ENCODE measurements at places on chromosomes 7 and 10.

- no peak for DNase-seq
These were observed 57.3 kb downstream of the NRP1 start for GRCh38 chr10:33277135-33277536.

GRCh38 chr7:85239109-85239508, 52.3 kb upstream of the SEMA3D start:
- no peak for DNase-seq

DNA sequence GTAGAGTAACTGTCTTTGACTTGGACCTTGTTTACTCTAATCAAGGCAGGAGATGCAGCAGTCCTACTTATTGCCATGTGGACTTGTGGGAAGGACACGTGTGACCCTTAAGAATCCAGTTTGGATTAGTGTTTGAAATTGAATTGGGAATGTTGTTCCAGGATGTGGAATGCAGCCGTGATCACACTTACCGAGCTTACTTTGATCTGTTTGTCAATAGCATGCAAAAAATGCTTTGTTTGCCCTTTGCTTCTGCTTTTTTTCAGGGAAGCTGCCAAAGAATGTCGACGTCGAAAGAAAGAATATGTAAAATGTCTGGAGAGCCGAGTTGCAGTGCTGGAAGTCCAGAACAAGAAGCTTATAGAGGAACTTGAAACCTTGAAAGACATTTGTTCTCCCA, 84.7 kb downstream of the CREM start:
- no peak for DNase-seq

DNA sequence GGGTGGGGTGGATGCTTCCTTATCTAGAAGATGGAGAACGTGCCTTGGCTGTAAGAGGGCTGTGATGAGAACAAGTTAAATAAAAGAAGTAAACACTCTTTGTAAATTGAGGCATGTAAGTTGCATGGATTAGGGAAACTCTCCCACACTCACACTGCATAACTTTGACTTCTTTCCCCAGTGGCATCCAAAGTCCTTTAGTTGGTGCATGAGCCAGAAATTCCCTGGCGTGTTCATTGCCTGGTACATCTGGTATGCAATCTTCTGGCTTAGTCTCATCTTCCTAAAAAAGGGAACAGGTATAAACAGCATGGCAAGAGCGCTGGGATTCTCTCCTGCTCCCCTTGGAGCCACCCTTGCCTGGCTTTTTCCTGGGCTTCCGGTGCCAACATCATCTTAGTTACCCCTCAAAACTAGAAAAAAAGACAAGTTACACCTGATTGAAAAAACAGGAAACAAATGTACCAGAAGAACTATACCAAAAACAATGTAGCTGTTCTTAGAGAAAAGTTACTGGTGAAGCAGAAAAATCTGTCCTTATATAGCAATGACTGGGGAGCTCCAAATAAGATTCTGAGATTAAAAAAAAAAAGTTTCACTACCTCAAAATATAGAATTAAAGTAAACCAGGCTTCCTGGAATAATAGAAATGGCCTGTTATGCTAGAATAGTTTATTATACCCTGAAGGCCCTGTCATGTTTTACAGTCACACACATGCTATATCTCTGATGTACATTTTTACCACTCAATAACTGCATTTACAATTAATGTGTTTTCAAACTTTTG, 9.9 kb downstream of the RP9 start:
- no peak for DNase-seq

DNA sequence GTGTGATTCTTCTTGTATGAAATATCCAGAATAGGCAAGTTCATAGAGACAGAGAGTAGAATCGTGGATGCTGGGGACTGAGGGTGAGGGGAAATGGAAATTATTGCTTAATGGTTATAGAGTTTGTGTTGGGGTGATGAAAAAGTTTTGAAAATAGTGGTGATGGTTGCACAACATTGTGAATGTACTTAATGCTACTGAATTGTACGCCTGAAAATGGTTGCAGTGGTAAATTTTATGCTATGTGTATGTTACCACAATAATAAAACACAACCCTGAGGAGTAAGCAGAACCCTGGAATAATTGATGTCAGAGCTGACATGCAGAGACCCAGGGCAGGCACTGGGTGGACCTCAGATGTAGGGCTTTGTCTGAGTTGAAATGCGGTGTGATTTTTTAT, 57.6 kb downstream of the TACR2 start:
- peak; percentile 68 for DNase-seq

GRCh38 chr7:112937651-112938415, 147.6 kb upstream of the TMEM168 start:
- no peak for DNase-seq

- DNase-seq, result no peak
These were observed 23.5 kb downstream of the YKT6 start for GRCh38 chr7:44224080-44224973.

GRCh38 chr7:139777133-139777891, 486 bp downstream of the HIPK2 start:
- DNase-seq, result no peak

DNA sequence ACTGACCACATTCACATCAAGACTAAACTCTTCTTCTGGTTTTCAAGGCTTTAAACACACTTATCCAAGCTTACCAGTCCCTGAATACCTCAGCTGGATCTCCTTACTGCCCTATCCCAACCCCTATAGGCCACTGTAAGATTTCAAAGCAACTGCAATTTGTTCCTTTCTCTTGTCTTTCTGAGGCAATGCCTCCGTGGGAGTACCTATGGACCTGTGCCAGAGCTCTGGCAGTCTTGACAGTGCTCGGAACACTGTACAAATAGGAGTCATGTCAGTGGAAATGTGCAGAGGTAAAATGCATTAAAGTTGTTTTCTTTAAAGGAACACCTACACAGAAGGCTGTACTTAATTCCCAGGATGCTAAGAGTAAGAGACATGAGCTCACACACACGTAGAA, 124.7 kb downstream of the CNOT4 start:
- DNase-seq, result no peak

DNA sequence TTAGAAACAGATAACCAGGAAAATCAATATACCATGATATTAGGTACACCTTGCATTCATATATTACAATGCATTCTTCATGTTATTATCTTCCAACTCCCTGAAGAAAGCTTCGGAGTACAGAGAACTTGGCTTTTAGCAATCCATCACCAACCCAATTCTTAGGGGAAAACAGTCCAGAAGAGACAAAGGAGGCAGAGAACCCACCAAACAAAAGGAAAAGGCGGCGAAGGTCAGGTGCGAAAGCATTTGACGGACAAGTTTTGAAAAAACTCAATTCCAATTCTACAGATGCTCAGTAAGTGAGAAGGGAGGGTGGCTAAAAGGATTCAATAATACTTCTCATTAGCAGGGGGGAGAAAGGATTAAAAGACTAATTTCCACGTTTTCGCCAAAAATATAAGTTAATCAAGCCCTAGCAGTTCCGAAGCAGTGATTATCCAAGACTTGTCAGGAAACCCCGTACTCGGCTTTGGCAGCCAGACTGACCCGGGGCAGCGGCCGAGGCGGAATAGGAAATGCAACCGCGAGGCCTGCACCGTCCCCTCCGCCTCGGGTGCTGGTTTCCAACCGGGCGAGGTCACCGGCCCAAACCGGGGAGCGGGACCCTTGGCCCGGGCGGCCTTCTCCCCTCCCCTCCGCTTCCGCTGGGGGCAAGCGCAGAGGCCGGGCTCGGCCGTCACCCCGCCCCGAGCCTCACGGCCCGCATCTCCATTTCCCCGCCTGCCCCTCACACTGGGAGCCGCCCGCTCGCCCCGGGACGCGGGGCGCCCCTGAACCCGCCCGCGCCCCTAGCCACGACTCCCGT, 747 bp downstream of the GDI2 start:
- peak; percentile 3 for DNase-seq

DNA sequence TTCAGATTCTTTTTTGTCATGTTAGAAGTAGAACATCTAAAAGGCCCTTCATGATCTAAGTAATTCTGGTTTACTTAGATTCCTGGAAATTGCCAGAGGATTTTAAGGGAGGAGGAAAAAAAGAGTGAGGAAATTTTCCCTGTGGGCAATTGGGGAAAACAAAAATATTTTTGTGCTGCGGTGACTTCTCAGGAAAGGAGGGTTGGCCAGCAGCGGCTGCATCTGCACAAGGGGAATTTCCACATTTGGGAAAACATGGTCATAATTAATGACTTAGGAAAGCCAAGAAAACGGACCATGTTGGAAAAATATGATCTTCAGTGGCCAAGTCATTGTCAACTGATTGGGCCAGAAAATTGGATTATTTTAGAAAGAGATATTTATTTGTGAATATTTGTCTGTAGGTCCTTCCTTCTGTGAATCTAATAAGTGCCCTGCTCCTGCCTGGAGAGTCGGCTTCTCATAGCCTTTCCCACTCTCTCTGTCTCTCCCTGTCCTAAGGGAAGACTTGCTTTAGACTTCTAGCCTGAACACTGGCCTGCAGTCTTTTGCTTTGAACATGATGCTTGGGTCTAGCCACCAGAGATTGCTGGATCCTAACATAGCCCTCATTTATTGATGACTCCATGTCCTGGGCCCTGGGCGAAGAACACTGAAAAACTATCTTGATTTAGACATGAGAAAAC, 124.2 kb upstream of the MKLN1 start:
- no peak for DNase-seq

GRCh38 chr7:11060893-11061292, 87.2 kb downstream of the PHF14 start:
- DNase-seq, result no peak

- peak; percentile 47 for DNase-seq
These were observed 171.3 kb downstream of the RNLS start for GRCh38 chr10:88411772-88412349.

DNA sequence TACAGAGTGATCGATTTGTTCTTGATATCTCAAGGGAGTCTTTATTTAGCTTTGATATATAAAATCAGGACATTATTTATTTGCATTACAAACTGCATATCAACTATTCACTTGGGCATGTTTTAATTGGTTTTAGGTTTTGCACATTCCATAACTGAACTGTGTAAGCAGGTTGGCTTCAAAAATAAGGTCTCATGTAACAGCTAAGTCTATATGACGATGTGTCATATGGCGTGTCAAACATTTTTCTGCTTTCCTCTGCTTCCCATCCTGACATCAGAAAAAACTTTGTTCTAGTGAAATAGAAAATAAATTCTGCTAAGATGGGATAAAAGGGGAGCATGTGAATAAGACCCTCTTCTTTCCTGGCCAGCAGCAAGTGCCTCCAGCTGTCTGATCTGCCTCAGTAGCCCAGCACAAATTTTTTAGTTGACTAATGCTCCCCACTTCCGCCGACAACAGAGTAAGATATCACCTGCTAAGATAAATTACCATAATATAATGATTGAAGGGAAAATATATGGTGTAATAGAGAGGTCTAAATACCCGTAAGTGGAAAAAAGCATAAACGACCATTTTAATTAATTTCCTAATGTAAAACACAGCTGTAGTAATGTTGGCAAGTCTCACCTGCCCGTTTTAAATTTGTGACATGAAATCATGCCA, 180.5 kb downstream of the TAX1BP1 start:
- no peak for DNase-seq

- no peak for DNase-seq
These were observed 7.2 kb downstream of the DNAH11 start for GRCh38 chr7:21550076-21550475.

DNA sequence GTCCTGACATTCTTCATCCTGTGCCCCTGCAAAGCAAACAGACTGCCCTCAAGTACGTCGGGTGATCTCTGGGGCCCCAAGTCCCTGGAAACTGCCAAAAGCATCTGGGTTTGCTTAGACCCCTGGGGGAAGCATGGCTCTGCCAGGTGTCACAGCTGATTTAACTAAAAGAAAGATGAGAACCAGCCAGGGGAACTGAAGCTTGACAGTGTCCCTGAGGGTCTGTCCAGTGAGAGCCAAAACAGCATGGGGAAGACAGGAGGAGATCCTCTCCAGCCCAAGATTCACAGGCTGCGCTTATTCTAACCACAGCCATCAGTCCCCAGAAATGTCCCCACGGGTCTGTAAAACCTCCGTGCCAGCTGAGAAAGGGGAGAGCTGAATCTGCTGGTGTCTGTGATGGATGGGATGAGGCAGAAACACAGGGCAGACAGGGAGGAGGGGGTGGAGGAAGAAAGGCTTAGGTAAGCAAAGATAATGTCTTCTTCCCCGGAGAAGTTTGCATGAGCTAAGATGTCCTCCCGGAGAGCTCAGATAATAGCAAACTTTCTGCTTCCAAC, 21.3 kb downstream of the CCDC3 start:
- DNase-seq, result no peak

DNA sequence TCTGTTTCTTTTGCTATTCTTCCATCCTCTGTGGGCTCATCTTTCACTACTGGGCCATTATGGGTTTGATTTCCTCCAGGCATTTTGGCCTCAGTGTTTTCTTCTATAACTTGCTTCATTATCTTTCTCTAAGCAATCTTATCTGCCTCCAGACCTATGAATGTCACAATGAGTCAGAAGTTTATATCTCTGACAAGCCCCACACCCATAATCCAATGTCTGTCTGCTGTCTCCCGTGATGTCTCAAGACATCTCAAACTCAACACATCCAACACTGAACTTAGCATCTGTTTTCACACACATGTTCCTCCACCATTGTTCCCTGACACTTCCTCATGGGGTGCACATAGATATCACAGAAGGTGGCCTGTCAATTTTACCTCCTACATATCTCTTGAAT, 46.7 kb upstream of the RHOBTB1 start:
- DNase-seq, result no peak

- DNase-seq, result no peak
These were observed 17.3 kb upstream of the NRBF2 start for GRCh38 chr10:63115732-63116383.

DNA sequence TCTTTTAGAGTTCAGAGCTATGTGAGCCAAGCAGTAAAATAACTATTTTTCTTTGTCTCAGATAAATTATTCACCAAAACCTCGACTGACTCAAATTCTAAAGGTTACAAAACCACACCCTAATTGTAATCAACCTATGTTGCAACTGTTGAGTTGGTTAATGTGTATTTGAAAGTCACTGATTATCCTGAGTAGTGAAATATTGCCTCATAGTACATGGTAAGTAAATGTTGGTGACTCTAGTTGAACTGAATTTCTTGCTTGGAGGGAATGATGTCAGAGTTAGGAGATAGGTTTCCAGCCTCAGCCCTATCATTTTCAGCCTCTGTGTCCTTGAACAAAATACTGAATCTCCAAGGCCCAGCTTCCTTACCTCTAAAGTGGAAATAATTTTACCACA, 3.0 kb upstream of the CYP2C18 start:
- DNase-seq, result no peak

- DNase-seq, result peak; percentile 1
These were observed at the start of gene PCDH15 for GRCh38 chr10:54800741-54801421. Gene PCDH15 (minus strand): TSS chr10:54801231. CDS start chr10:54664262, 136,969 bp downstream.

DNA sequence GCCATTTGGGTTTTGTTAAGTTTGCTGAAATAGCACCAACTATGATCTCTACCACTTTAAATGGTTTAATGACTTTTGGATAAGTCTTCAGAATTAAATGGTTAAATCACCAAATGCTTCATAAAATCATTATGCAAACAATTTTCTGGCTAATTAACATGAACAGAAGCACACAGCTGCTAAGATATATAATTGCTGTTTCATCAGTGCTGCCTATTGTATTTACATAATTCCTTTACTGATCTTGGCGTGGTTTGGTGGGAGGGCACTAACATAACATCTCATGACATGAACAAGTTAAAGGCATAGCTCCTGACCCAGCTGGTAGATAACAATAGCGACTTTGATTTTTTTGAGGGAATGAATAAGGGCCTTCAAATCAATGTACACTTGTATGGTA, 94.1 kb downstream of the FZD1 start:
- DNase-seq, result no peak

Data from HL-60 (cell line).